ENCODE measurements at places on chromosomes 7 and 10.

DNA sequence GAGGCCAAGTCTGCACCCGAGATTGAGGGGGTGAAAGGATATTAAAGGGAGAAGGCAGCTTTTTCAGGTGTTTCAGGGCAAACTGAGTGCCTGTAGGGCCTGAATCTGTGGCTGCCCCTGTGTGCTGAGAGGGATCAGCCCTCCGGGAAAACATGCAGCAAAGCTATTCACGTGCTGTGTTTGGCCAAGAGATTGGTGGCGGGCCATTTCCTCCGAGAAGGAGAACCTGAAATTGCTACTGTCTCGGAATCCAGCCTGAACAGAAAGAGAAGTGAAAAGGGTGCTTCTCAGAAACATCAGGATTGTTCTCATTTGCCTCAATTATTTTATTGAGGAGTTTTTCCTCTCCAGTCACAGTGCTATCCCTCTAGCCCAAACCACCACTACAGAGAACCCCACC is 16.0 kb downstream of the GIMAP5 start:
- no peak for DNase-seq

GRCh38 chr10:79400146-79401004 is 45.0 kb downstream of the ZCCHC24 start:
- no peak for DNase-seq

DNA sequence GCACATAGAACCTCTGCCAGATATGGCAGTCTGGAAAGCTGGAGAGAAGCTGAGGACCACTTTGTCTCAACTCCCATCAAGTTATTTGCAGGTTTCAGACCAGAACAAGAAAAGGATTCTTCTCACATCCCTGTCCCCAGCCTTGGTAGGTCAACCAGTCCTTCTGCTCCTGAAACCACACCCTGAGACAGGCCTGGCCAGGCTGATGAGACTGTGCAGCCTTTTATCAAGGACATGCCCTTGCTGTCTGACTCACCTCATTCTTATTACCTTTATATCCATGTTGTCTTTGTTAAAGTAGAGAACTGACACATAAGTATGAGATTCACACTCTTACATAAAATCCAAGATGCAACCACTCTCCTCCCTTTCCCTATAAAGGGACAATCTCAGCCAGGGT is 354.9 kb downstream of the PLXNA4 start:
- no peak for DNase-seq

DNA sequence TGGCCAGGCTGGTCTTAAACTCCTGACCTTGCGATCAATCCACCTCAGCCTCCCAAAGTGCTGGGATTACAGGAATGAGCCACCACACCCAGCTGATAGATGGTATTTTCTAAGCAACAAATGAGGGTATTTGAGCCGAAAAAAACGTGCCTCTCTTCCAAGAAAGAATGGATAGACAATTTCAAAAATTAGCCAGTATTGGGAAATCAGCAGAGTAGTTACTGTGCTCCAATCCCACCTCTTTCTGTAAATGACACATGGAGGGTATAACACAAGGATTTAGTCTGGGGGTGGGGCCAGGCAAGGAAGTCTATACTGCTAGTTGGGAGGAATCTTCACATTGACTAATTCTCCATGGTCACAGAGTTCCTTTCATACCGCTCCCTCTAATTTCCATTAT is 9.2 kb upstream of the BPGM start:
- no peak for DNase-seq

GRCh38 chr10:72762042-72762441 is 70.1 kb downstream of the MCU start:
- DNase-seq, result no peak

Data from KG1 (cell line).